ENCODE measurements at places on chromosomes 1 and 21.

- DNase-seq: no peak
These were observed 249.2 kb downstream of the SLC45A1 start for GRCh38 chr1:8567146-8567545.

- no peak for DNase-seq
These were observed 106.7 kb upstream of the COL6A1 start for GRCh38 chr21:45874716-45875415.

GRCh38 chr1:214762902-214763301 lies 159.9 kb downstream of the CENPF start:
- DNase-seq: no peak

DNA sequence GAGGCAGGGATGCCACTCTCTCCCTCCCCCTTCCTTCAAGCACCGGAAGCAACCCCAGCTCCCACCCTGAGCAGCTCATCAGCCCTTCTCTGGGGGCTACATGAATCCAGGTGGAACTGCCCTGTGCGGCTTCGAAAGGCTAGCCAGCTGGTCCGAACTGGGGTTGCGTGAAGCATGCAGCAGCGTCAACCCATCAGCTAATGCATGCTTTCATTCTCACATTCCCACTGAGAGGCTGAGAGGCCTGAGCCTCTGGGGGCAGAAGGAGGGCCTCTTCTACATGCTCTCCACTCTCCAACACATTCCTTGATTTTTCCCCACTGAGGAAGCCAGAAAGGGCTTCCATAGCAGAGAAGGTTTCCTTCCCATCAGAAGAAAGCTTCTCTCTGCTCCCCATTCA lies 5.6 kb downstream of the RXRG start:
- no peak for DNase-seq

- DNase-seq: no peak
These were observed 1334.8 kb downstream of the MRPL39 start for GRCh38 chr21:24272521-24272938.

DNA sequence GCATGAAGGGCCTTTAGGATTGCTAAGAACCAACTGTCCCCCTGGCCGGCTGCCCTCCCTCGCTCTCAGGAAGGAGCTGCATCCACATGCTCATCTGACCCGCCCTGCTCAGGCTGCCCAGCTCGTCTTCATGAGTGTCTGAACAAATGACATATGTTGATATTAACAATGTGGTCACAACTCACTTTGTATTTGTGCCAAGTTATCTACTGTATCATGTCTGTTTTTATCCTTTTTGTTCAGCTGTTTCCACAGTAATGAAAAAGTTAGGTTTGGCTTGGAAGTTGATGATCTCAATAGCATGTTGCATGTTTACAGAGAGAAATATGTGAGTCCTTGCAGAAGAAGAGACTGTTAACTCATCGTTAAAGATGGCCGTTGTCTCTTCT lies 75.1 kb downstream of the PHTF1 start:
- no peak for DNase-seq

- no peak for DNase-seq
These were observed 52.6 kb upstream of the RC3H1 start for GRCh38 chr1:174074757-174075156.

- DNase-seq: no peak
These were observed 20.2 kb downstream of the MRPL37 start for GRCh38 chr1:54220004-54220811.

- no peak for DNase-seq
These were observed 22.6 kb upstream of the GBP4 start for GRCh38 chr1:89221341-89221740.

DNA sequence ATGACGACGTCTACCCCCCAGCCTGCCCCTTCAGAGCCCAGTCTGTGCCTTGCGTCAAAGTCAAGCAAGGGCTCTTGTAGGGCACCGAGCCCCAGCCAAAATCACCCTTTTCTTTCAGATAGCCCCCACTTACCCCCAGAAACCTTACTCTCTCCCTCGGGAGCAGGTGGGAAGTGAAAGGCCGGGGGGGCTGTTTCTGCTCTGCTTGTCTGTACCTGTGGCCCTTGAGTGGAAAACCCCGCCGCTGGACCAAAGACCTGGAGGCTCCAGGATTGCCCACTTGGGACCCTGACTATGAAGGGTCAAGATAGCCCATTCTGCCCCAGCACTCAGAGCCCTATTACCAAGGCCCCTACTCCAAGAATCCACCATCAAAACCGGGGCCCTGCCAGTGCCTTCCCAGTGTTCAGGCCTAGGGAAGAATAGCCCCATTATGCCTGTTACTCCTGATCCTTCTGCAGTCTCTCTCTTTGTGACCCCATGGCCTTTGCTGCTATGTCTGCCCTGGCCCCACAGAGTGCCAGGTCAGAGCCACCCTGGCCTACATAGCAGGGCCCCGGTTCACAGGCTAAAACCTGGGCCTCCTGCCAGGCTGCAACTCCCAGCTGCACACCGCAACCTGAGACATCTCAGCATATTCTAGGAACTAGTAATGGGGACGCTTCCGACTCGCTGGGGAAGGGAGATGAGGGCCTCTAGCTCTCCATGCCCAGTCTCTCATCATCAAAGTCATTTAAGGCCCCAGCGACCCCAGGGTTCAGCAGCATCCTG lies 22.2 kb upstream of the HPDL start:
- DNase-seq: no peak

GRCh38 chr1:45146833-45147232 lies 59.6 kb downstream of the ZSWIM5 start:
- DNase-seq: no peak

DNA sequence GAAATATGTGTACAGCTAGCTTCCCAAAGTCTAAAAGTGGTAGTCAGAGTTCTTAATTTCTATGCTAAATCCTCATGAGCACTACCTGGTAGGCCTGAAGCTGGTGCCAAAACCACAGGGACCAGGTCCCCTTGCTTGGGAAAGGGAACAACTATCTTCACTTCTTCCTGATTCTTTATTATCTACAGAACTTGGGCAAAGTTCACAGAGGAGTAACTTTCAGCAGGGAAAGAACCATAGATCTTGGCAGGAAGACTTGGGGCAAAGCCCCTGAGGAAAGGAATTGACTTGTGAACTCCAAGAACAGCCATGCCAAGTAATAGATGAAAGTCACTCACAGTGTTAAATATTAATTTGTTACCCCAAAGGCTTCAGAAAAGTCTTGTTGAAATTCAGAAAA lies 193.0 kb downstream of the ZC3H11B start:
- DNase-seq: no peak

Measured in stimulated activated CD4-positive, alpha-beta T cell treated with anti-CD3 and anti-CD28 coated beads, TNF-alpha, amount 100 ng/mL, for 48 hours (primary cell).